ENCODE measurements at places on chromosomes 7 and 10.

DNA sequence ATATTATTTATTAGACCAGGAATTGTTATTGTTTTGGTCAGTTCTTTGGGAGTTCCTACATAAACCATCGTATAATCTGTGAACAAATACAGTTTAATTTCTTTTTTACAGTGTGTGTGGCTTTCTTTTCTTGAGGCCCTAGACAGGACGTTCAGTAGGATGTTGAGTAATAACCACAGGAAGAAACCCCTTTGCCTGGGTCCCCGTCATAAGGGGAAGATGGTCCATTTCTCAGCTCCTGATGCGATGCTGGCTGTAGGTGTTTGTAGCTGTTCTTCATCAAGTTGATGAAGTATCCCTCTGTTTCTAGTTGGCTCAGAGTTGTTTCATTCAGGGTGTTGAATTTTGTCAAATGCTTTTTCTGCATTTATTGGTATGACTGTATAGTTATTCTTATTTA lies 219.7 kb upstream of the ADARB2 start:
- no peak for DNase-seq

DNA sequence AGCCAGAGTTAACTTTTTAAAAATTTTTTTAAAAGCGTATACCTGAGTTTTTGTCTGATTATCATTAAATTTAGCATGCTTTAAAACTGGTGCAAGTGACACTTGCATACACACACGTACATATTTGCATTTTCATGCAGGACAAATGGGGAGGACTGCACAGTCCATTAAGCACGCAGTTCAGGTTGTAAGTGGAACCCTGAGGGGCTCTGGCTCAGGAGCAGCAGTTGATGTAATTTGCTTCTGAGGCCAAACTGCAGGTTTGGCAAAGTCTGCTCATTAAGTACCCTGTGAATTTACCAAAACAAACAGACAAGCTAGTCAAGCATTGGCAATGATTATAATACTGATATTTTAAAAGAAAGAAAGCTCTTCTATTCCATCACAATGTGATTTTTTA lies 215.8 kb upstream of the PFKP start:
- DNase-seq, result no peak

GRCh38 chr10:29346296-29347001 lies 57.6 kb downstream of the LYZL1 start:
- no peak for DNase-seq

DNA sequence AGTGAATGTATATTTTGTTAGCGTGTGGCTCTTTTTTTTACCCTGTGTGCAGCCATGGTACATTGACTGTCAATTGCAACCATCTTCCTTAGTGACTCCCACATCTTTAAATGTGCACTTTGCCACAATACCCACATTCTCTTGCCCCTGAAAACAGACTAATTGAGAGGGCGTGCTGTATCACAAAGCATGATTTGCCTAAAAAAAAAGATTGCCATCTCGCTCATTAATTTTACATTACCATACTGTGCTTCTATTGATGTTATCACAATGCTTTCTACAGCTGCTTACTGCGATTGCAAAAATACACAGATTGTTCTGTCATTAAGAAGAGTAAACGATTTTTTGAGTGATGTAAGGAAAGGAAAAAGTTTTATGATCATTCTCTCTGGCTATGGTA lies 613.1 kb upstream of the NRP1 start:
- no peak for DNase-seq

DNA sequence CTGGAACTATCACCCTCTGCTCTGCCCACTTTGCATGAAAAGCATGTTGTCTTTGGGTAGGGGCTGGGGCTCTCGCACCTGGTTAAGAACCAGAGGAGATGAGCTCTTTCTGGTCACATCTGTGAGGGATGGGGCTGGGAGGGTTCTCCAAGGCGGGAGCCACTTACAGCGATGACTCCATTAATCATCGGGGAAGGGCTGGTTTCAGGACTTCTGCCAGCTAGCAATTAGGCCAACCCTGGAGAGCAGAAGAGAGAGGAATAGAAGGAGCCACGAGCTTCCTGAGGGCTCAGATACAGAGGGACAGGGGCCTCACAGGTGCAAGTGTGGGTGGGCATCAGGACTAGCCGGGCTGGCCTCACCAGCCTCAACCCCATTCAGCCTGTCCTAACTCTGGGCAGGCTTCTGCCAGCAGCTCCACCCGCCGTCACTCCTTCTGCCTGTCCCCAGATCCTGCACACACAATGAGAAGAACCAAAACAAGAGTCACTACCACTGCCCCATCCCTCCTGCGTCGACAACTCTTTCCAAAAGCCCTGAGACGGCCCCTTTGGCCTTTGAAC lies 8.4 kb downstream of the AQP1 start:
- DNase-seq, result no peak

DNA sequence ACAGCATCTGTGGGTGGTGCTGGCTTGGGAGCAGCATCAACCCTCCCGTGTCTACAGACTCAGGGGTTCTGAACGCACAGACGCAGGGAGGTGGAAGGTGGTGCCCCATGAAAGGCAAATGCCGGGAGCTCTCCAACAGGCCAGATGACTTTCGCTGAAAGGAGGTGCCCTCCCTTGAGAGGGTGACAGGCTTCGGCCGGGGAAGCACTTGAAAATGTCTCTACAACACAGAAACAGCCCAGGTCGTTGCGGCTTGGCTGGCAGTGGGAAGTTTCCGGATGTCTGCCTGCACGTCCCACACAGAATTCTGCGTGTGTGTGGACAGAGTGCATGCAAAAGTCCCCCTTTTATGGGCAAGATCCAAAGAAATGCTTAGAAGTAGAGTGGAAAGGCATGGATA lies 239.6 kb downstream of the SKAP2 start:
- DNase-seq, result no peak

DNA sequence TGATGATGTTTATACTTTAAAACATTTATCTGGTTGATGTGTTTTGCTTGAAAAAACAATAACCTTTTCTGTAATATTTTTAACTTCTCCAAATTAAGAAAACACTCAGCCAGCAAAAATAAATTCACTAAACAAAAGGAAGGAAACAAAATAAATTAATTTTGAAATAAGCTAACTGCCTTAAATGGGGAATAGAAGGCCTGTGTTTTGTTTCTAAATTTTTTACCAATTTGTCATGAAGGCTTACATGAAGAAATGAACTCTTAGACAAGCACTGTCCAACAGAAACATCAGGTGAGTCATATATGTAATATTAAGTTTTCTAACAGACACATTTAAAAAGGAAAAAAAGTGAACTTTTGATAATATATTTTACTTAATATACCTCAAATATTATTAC lies 68.5 kb downstream of the LRRN3 start:
- no peak for DNase-seq

GRCh38 chr7:25851332-25852210 lies 300.4 kb upstream of the NFE2L3 start:
- peak; percentile 17 for DNase-seq

DNA sequence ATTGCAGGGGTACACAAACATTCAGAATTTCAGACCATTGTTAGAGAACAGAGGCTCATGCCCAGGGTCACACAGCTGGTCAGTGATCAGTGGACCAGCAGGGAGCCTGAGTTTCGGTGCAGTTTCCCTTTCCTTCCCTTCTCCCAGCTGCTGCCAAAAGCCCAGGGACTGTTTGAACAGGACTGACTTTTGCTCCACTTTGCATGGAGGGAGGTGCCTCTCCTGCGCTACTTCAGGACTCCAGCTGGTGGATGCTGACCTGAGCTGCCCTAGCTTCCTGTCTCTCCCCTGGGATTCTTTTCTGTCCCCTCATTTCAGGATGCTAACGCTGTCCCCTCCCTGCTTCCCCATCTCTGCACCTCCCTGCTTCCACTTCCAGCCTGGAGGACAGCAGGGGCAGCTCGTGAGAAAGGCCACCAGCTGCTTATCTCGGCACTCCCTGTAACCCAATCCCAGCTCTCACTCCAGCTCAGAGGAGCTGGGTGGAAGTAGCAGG lies 14.5 kb downstream of the SH2D4B start:
- no peak for DNase-seq

DNA sequence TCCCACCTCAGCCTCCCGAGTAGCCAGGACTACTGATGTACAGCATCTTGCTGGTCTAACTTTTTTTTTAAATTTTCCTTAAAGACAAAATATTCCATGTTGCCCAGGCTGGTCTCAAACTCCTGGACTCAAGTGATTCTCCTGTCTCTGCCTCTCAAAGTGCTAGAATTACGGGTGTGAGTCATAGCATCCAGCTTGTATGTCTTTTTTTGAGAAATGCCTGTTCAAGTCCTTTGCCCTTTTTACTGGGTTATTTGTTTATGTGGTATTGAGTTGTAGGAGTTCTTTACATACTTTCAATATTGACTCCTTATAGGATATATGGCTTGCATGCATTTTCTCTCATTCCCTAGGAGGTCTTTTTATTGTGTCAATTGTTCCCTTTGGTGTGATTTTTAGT lies 486.4 kb downstream of the MAGI2 start:
- DNase-seq, result no peak

- DNase-seq, result no peak
Observed at GRCh38 chr10:74175510-74176379, 24.7 kb downstream of the ADK start.

DNA sequence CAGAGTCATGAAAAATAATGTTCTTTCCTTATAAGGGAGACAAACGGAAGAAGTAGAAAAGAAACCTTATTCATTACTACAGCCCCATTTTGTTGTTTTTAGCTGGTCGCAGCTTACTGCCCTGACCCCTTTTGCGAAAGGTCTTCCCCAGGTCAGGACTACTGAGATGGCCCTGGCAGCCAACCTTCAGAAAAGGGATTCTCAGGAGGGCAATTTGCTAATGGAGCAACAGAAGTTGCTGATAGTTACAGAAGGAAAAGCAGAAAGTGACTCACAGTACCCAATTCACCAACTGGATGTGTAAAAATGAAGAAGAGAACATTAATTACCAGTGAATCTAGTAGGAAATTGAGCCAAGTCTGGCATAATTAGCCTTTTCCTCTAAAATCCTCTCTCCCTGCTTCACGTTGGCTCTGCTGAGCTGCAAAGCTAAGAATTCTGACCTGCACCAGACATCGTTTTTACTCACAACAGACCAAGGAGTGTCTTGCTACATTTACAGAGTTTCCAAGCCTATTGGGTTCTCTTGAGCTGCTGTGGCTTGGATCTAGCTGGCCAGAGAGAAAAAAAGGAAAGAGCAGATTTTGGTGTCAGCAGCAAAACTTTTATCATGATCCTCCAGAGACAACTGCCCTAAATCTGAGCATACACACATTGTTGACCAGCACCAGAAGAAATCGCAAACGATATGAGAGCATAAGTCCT lies 499.9 kb upstream of the FZD8 start:
- no peak for DNase-seq
